ENCODE measurements at places on chromosomes 5 and 9.

- DNase-seq: no peak
Observed at GRCh38 chr5:60636001-60636400, 64.0 kb downstream of the DEPDC1B start.

GRCh38 chr5:169577951-169578350 lies 5.6 kb upstream of the SPDL1 start:
- no peak for DNase-seq

- no peak for DNase-seq
Observed at GRCh38 chr5:73757416-73757815, 131.4 kb downstream of the ARHGEF28 start.

GRCh38 chr5:175573493-175574269 lies 84.2 kb upstream of the HRH2 start:
- no peak for DNase-seq

- no peak for DNase-seq
Observed at GRCh38 chr5:6746244-6746643, 33.0 kb downstream of the TENT4A start.

DNA sequence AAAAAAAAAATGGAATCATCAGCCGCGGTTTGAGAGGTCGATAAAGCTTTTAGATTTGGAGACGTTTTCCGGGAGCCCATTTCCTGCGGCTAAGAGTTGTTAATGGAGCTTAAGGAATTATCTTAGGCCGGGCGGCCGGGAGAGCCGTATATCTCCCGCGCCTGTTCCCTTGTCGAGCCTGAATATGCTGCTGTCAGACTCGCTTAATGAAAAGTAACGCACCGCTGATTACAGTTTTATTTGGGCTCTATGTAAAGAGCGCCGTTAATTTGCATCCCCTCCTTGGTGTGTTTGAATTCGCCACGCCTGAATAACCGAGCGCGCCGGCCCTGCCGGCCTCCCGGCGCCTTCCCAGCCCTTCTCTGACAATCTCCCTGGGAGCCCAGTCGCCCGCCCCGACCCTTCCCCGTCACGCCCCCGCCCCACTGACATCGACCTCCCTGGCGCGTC lies 7.9 kb downstream of the IRX4 start:
- DNase-seq: no peak

DNA sequence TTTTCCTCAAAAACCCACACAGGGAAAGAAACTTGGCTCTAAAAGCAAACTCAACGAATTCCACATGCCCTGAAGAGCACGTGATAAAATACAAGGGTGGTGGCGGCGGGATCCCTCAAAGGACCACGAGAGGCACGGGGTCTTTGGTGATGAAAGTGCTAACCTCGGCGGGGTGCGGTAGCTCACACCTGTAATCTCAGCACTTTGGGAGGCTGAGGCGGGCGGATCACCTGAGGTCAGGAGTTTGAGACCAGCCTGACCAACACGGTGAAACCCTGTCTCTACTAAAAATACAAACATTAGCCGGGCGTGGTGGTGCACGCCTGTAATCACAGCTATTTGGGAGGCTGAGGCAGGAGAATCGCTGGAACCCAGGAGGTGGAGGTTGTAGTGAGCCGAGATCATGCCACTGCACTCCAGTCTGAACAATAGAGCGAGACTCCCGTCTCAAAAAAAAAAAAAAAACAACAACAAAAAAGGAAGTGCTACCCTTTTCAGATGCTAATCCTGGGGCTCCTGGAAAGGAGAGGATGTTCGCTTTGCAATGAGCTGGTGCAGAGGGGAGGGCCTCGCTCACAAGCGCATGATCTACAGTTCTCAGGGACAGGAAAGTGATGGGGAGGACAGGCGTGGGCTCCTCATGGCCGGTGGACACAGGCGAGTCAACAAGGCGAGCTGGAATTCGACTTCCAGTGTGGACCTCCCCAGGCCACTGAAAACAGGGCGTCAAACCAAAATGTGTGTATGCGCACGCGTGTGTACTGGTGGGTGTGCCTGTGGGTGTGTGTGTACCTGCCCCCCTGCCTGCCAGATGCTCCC lies 54.1 kb downstream of the USP20 start:
- DNase-seq: peak; percentile 44

- DNase-seq: no peak
Observed at GRCh38 chr9:120045011-120045410, 535.0 kb downstream of the CDK5RAP2 start.

DNA sequence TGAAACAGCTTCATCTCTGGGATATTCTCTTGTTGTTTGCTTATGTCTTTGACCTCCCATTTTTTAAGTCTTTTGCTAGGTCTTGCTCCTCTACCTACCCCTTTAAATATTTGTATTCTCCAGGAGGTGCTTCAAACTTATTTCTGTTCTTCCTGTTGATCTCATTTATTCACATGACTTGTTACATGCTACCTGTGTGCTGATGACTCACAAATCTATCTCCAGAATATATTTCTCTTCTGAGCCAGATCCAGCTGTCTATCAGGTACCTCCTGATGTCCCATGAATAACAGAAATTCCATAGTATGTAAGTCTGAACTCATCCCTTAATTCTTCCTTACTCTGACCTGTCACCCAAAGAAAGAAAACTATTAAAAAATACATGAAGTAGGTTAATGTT lies 11.0 kb downstream of the NIPBL start:
- no peak for DNase-seq

DNA sequence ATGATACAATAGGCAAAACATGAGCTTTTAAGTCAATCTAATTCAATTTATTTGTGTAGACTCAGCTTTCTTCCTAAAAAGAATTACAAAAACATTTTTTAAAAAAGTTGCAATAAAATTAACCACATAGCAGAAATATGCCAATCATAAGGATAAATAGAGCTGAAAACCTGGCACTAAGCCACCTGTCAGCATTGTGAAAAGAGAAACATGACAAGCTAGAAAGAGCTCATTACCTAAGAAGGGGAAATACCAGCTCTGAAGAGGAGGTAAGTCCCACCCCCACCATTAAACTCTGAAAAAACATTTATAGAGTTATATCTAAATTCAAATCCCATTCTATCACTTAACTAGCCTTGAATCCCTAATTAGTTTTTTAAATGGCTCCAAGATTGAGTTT lies 372.9 kb downstream of the OSTF1 start:
- no peak for DNase-seq

DNA sequence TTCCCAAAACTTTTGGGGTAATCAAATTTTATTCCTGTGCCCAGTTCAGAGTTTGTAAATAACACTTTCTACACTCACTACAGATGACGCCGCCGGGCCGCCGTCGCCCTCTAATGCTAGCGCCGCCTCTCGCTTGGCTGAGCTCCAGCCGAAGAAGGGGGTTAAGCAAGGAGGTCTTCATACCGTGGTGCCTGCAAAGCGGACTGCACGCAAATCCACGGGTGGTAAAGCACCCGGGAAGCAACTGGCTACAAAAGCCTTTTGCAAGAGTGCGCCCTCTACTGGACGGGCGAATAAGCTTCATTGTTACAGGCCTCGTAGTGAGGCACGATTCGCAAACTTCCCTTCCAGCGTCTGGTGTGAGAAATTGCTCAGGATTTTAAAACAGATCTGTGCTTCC lies 280.4 kb downstream of the MEF2C start:
- DNase-seq: peak; percentile 36

DNA sequence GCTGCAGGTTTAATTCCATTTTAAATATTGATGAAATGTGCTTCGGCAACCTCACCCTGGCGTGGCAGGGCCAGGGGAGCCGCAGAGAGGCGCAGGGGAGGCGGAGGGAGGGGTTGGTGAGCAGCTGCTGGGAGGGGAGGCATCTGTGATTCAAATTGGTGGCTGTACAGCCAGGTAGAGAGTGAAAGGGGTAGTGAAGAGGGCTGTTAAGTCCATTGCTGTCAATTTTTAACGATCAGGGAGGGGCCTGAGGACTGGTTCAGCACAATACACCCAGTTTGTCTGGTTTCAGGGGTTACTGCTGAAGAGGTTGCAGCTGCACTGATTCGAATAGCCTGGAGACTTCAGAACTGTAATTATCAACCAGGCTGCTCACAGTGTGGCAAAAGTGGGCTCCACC lies 31.3 kb downstream of the LHX6 start:
- no peak for DNase-seq

GRCh38 chr5:3347741-3348140 lies 247.9 kb upstream of the IRX1 start:
- no peak for DNase-seq

DNA sequence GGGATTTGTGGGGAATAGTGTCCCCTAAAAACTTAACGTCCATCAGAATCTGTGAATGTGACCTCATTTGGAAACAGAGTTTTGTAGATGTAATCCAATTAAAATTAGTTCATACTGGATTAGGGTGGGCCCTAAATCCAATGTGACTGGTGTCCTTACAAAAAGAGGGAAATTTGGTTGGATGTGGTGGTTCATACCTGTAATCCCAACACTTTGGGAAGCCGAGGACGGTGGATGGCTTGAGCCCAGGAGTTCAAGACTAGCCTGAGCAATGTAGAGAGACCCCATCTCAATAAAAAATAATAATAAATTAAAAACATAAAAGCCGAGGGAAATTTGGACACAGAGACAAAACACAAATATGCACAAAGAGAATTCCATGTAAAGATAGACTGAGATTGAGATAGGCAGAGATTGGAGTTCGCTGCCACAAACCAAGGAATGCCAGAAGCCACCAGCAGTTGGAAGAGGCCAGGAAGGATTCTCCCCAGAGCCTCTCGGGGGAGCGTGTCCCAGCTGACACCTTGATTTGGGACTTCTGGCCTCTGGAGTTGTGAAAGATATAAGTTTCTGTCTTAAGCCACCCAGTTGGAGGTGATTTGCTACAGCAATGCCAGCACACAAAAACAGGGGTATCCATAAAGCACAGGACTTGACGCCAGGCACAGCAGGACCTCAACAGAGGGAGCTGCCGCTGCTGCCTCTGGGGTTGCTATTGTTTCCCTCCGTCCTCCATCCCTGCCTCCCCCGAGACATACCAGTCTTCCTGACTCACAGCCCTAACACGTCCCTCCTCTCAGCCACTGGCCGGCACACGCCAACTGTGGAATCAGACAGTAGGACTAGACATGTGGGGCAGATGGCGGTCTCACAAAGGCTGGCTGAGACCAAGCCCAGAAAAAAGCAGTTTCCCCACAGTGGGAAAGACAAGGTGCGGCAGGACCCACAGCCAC lies 73.8 kb upstream of the IL17B start:
- no peak for DNase-seq

- DNase-seq: peak; percentile 49
Observed at GRCh38 chr9:5626727-5627634, 1.9 kb upstream of the RIC1 start.

GRCh38 chr9:5112109-5112592 lies 73.3 kb downstream of the INSL6 start:
- no peak for DNase-seq

DNA sequence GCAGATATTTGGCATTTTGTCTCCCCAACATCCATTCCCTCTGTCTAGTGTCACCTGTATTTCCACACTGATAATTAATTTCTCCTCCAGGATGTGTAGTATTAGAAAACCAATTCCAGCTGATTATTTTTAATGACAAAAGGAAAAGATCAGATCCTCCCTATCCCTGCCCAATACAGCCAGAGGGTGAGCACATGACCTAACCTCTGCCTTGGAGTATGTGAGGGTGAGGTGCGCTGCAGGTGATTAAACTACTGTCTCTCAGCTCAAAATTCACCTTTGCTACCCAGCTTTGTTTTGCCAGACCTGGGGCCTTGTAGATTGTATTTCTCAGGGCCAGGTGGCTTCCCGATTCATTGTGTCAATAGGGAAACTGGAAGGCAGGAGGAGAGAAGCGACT lies 402.1 kb downstream of the PRELID2 start:
- DNase-seq: no peak

DNA sequence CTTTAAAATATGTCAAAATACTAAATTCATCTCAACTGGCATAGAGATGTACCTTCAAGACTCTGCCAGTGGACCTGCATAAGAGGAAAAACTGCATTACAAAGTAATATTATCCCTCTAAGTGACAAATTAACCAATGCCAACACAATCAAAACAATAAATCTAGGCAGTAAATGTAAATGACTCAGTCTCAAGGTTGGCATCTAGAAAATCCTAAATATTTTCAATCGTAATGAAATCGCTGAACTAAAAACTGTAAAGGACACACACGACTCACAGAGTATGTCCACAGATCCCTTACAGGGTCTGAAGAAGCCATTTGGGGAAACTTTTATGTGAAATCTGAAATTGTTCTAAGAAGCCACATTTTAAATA lies 31.2 kb downstream of the ERMP1 start:
- no peak for DNase-seq

GRCh38 chr5:21154526-21154925 lies 1166.5 kb upstream of the CDH18 start:
- DNase-seq: no peak

DNA sequence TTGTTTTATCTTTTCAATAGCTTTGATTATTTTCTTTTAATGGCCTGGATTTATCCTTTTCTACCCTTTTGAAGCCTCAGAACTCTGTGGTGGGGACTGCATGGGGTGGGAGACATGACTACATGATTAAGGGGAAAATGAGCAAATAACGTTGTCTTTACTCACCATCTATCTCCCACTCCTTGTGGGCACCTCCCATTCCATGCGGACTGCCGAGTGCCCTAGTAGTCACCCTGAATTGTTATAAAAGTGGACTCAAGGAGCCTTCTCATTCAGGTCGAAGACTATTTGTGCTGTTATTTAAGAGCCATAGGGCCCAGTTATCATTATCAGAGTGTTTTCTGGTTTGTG lies 281.8 kb downstream of the MLLT3 start:
- DNase-seq: no peak

- no peak for DNase-seq
Observed at GRCh38 chr5:133050521-133050920, 1.3 kb upstream of the HSPA4 start.

- DNase-seq: no peak
Observed at GRCh38 chr9:126625329-126626126, 11.8 kb downstream of the LMX1B start.

DNA sequence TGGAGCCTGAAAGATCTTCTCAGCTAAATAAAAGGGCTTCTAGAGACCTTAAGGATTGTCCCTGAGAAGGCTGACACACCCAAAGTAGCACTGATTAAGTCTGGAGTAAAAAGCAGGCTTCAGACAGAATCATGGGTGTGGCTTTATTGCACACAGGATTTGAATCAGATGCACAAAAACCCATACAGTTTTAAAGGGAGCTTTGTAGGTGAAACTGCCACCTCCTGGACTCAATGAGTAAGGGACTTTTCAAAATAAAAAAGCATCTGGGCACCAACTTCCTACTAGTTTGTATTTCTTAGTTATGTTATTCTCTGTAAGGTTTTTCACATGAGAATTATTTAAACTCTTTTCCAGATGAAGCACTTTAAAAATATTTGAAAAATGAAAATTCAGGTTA lies 129.4 kb downstream of the EDIL3 start:
- DNase-seq: no peak

GRCh38 chr9:30140407-30140806 lies 2244.0 kb upstream of the ACO1 start:
- no peak for DNase-seq

DNA sequence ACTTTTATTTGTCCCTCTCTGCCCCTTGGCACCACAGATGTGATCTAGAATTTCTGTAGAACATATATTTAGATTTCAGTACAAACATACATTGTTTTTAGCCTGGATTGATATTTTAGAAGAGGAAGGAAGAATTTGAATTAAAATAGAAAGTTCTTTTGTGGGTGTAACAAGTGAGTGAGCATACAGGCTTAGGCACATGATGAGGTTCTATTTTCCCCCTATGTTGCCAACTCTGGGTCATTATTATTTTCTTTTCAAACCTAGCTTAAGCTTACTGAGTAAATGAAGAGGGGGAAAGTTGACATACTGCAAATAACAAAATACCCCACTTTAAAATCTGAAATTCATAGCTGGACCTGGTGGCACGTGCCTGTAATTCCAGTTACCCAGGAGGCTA lies 102.9 kb downstream of the GCNT1 start:
- no peak for DNase-seq
